ENCODE measurements at places on chromosomes 7 and 10. TPM values are rescaled to one million over a fixed set of nuclear protein-coding genes. Genes with fewer than 3 reads are reported as not detected.

Gene TAC1
- total RNA-seq: not detected

Gene HECW1
- 0.06 TPM for total RNA-seq

DNA sequence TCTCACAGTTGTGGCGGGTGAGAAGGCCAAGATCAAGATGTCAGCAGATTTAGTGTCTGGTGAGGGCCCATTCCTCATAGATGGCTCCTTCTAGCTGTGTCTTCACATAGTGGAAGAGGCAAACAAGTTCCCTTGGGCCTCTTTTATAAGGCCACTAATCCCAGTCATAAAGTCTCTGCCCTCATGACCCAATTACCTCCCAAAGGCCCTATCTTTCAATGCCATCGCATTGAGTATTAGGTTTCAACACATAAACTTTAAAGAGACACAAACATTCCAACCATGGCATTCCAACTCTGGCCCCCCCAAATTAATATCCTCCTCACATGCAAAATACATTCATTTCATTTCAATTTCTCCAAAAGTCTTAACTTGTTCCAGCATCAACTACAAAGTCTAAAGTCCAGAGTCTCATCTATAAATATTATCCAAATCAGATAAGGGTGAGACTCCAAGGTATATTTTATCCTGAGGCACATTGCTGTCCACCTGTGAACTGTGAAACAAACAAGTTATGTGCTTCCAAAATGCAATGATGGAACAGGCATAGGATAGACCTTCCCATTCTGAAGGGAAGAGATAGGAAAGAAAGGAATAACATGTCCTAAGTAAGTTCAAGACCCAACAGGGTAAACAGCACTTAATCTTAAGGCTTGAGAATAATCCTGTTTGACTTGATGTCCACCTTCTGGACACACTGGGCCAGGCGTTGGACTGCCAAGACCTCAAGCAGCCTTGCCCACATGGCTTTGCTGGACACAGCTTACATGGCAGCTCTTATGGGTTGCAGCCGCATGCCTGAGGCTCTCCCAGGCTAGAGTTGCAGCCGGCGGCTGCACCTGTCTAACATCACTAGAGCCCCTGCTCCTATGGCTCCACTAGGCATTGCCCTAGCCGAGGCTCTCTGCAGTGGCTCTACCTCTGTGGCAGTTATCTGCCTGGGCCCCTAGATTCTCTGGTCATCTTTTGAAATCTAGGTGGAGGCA is 312.8 kb downstream of the TNS3 start:
- no peaks in the 10 kb centered on the region for H3K27me3 ChIP-seq
- peaks cover 12% of the 10 kb centered on the region for H3K4me1 ChIP-seq
- H3K4me3 ChIP-seq: no peak overlapping the region
- no peak overlapping the region for H3K27ac ChIP-seq
- no peak for DNase-seq
- H3K36me3 ChIP-seq: no peaks in the 10 kb centered on the region

GRCh38 chr10:71133710-71134686 is 78.4 kb upstream of the UNC5B start:
- no peak overlapping the region for H3K4me3 ChIP-seq
- H3K36me3 ChIP-seq: no peaks in the 10 kb centered on the region
- peaks cover 9% of the 10 kb centered on the region for H3K27me3 ChIP-seq
- H3K4me1 ChIP-seq: no peaks in the 10 kb centered on the region

GRCh38 chr7:112572669-112573301 is 92.0 kb downstream of the LSMEM1 start:
- H3K36me3 ChIP-seq: no peaks in the 10 kb centered on the region
- no peaks in the 10 kb centered on the region for H3K27me3 ChIP-seq
- no peaks in the 10 kb centered on the region for H3K4me1 ChIP-seq
- H3K4me3 ChIP-seq: no peak overlapping the region
- no peak for DNase-seq

DNA sequence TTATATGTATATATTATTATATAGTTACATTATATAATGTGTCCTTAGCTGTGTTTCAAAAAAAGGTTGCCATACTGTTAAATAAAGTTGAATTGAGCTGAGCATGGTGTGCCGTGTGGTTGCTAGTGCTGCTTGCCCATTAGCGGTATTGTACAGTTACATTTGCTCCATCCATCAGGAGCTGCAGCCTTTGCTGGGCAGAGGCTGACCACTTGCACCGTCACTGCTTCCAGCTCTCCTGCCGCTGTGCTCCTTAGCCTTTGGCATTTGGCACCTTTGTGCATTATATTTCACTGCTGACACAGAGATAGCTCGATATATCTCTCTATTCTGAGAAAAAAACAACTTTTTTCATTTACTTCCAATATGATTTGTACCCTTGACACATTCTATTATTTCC is 372.2 kb downstream of the PHTF2 start:
- no peaks in the 10 kb centered on the region for H3K4me1 ChIP-seq
- DNase-seq: no peak
- no peak overlapping the region for H3K4me3 ChIP-seq
- H3K36me3 ChIP-seq: no peaks in the 10 kb centered on the region
